RPMI7951 (cell line): ENCODE measurements at places on chromosomes 1 and 21. TPM values are rescaled to one million over a fixed set of nuclear protein-coding genes. Genes with fewer than 3 reads are reported as not detected.

- peak; percentile 65 for DNase-seq
Measured at GRCh38 chr1:9753121-9753531, 70.6 kb downstream of the CLSTN1 start.

GRCh38 chr1:117094841-117095604, 26.5 kb downstream of the TRIM45 start:
- DNase-seq = no peak

Gene HCRTR1
- total RNA-seq = not detected in 2 replicates

DNA sequence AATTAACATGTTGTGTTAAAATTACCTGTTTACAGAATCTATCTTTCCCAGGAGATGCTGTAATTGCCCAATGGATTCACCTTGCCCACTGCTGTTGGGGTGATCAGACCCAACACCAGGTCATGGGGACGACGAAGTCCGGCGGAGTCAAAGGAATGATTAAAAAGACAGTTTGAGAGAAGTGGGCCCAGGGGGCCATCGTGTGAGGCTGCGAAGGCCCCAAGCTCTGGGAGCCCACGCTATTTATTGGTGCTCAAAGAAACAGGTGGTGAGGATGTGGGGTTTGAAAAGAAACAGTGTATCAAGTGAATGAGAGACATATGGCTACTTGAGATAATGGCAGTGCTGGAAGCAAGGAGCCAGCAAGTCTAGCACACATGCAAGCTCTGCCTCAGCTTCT, 16.3 kb upstream of the L1TD1 start:
- DNase-seq = no peak
